ENCODE measurements at places on chromosomes 2 and 18. TPM values are rescaled to one million over a fixed set of nuclear protein-coding genes. Genes with fewer than 3 reads are reported as not detected.
A peak's percentile ranks its signal among the peaks of the same experiment; 100 is the strongest.

DNA sequence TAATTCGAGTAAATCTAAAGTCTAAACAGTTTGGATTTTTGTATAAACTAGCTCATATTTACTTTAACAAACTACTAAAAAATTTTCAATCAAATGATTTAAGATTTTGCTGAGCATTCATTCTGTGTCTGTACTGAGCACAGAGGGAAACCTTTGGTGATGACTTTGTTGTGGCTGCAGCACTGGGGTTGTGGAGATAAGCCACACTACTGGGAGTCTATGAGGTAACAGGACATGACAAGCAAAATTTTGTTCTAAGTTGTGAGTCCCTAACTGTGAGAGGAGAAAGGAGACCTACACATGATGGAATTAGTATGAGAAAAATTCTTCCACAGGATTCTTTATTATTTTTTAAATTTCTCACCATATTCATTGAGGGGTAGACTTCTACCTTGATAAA, 933.7 kb upstream of the LRATD1 start:
- H3K27me3 ChIP-seq, result no peaks in the 10 kb centered on the region
- no peak overlapping the region for H3K4me3 ChIP-seq
- no peak for DNase-seq
- no peaks in the 10 kb centered on the region for H3K36me3 ChIP-seq
- H3K4me1 ChIP-seq, result no peaks in the 10 kb centered on the region

- DNase-seq, result no peak
- H3K4me3 ChIP-seq, result no peak overlapping the region
- H3K4me1 ChIP-seq, result no peaks in the 10 kb centered on the region
- no peak overlapping the region for H3K27ac ChIP-seq
Measured at GRCh38 chr2:27236626-27237025, 19.5 kb downstream of the CAD start.

- no peak overlapping the region for H3K4me3 ChIP-seq
- no peak overlapping the region for H3K27ac ChIP-seq
- no peaks in the 10 kb centered on the region for H3K4me1 ChIP-seq
- DNase-seq, result no peak
- no peaks in the 10 kb centered on the region for H3K36me3 ChIP-seq
Measured at GRCh38 chr2:55592130-55592529, 25.3 kb downstream of the PPP4R3B start.

- no peaks in the 10 kb centered on the region for H3K36me3 ChIP-seq
- H3K27ac ChIP-seq, result no peak overlapping the region
- DNase-seq, result peak; percentile 17
- H3K27me3 ChIP-seq, result no peaks in the 10 kb centered on the region
- H3K4me1 ChIP-seq, result no peaks in the 10 kb centered on the region
Measured at GRCh38 chr2:1738646-1739302, 5.5 kb downstream of the PXDN start.

- H3K27ac ChIP-seq, result no peak overlapping the region
- H3K27me3 ChIP-seq, result no peaks in the 10 kb centered on the region
- DNase-seq, result no peak
- no peaks in the 10 kb centered on the region for H3K36me3 ChIP-seq
Measured at GRCh38 chr18:60684843-60685513, 312.4 kb upstream of the MC4R start.

ERFE gene
- not detected for total RNA-seq

SRD5A2 gene
- not detected for total RNA-seq

GREB1L gene
- 0.20 TPM for total RNA-seq

RNF125 gene
- 8.4 TPM for total RNA-seq

Data from colonic mucosa (tissue), 4 donors.